ENCODE measurements at places on chromosomes 6 and 20.

- DNase-seq = no peak
These were observed 290.5 kb upstream of the ZFP64 start for GRCh38 chr20:52482044-52482443.

DNA sequence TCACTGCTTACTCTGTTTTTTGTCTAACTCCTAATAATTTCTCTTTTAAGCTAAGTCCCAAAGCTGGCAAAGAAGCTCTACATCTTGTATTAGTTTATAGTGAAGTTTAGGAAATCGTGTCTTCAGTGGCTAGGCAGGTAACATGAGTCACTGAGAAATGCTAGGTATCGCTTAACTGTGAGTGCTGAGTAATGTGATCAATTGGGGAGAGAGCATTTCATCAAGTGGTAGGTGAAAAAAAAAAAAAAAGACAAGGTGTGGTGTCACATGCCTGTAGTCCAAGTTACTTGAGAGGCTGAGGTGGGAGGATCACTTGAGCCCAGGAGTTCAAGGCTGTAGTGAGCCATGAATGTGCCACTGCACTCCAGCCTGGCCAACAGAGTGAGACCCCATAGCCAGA lies 125.3 kb downstream of the FAM83B start:
- DNase-seq = no peak

GRCh38 chr20:3013771-3014170 lies 29.7 kb upstream of the GNRH2 start:
- DNase-seq = no peak

GRCh38 chr20:36499723-36500501 lies 41.4 kb upstream of the MYL9 start:
- DNase-seq = no peak

DNA sequence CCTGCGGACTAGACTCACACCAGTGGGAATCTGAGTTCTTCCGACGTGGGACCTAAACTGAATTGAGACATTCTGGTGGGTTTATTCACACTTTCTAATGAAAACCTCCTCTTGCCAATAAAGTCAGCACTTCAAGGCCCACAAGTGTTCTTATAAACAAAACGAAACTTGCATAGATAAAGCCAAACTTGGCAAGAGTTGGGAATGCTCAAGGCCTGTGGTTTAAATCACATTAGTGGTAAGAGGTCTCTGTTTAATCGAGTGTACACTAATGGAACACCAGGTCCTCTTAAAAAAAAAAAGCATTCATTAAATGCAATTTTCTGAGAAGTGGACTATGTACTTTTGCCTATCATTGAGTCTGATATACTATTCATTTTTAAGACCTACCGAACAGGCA lies 143.3 kb downstream of the SMOC2 start:
- DNase-seq = no peak

- DNase-seq = no peak
These were observed 47.6 kb upstream of the PTGIS start for GRCh38 chr20:49615401-49616153.

DNA sequence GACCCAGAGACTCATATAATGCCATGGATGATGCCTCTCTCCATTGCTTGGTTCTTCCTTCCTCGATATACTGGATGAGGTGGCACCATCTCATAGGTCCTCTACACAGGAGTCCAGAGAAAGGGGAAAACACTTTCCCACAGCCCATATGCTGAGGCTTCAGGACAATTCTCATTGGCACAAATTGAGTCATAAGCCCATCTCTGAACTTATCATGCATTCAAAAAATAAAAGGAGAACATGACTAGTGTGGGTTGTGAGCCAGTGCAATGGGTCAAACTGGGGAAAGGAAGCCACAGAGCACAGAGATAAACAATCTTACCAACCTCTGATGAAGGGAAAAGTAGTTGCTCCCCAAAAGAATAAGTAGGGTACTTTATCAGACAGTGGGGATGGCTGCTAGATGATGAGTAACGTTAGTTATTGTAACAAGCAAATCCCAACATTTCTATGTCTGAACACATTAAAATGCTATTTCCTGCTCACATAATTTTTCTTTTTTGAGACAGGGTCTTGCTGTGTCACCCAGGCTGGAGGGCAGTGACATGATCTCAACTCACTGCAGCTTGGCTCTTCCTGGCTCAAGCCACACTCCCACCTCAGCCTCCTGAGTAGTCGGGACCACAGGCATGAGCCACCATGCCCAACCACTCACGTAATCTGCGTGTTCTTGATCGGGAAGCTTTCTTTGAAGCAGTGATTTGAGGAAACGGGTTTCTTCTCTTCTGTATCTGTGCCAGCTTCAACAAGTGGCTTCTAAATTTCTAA lies 27.0 kb downstream of the SOD2 start:
- no peak for DNase-seq

- no peak for DNase-seq
These were observed 17.9 kb upstream of the CNKSR3 start for GRCh38 chr6:154528310-154528915.

- no peak for DNase-seq
These were observed at the start of gene SGK1 for GRCh38 chr6:134317471-134318131. Gene SGK1 (minus strand): TSS chr6:134318112. CDS start chr6:134317460, 652 bp downstream.

DNA sequence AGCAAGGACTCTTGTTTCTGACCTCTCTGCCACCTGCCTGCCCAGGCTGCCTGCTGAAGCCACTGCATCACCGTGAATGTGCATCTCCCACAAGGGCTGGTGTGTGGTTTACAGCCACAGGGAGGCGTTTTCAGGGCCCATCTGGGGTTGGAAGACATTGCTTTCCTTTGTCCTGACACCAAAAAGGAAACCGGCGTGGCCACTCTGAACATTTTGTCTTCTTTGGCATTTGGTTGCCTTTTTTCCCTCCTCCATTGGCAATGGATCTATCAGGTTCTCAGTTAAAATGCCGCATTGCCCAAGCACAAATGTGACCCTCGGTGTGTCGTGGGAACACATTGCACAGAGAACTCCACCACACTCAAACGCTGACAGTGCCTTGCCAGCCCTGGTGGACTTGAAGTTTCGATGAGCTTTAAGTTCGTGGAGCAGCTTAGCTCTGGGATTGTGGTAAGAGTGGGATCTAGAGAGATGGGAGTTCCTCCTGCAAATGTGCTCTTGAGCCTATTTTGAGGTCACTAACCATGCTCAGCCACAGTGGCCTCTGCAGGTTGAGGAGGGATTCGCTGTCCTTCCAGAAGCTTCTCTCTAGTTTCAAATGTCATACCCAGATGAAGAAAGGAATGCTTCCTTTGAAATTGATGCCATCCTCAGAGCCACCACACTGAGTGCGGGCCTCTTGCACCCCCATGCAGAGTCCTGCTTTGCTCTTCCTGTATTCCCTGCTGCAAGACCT lies 14.8 kb upstream of the PCK1 start:
- no peak for DNase-seq

DNA sequence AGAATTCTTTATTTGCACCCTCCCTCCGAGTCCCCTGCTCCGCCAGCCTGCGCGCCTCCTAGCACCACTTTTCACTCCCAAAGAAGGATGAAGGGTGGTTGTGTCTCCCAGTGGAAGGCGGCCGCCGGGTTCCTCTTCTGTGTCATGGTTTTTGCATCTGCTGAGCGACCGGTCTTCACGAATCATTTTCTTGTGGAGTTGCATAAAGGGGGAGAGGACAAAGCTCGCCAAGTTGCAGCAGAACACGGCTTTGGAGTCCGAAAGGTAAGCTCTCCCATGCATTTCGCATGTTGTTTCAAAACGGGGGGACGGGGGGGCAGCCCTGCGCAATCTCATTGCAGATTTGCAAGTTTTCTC lies 357 bp downstream of the PCSK2 start:
- DNase-seq = no peak

- DNase-seq = no peak
These were observed 12.5 kb downstream of the GZF1 start for GRCh38 chr20:23374441-23374840.
